B cell (primary cell): ENCODE measurements at places on chromosomes 2 and 18.

DNA sequence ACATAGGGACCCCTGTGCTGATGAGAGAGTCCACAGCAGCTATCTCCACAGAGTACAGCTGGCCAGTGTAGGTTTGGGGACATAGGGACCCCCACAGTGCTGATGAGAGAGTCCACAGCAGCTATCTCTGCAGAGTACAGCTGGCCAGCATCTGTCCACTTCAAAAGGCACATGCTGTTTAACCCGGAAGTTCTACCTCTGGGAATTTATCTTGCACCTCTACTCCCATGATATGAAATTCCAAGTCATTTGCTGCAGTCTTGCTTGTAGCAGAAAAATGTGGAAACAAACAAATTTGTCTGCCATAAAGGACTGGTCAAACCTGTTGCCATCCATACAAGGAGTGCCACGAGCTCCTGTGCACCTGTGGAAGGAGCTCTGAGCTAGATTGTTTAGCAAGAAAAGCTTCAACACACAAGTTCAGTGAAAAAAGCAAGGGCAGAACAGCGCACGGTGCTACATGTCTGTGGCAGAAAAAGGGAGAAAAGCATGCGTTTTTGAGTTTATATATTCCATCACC, 33.1 kb downstream of the LRRFIP1 start:
- no peak overlapping the region for H3K4me3 ChIP-seq
- no peak overlapping the region for H3K27ac ChIP-seq
- peaks cover 14% of the 10 kb centered on the region for H3K4me1 ChIP-seq
- H3K36me3 ChIP-seq, result no peaks in the 10 kb centered on the region
- DNase-seq, result no peak

DNA sequence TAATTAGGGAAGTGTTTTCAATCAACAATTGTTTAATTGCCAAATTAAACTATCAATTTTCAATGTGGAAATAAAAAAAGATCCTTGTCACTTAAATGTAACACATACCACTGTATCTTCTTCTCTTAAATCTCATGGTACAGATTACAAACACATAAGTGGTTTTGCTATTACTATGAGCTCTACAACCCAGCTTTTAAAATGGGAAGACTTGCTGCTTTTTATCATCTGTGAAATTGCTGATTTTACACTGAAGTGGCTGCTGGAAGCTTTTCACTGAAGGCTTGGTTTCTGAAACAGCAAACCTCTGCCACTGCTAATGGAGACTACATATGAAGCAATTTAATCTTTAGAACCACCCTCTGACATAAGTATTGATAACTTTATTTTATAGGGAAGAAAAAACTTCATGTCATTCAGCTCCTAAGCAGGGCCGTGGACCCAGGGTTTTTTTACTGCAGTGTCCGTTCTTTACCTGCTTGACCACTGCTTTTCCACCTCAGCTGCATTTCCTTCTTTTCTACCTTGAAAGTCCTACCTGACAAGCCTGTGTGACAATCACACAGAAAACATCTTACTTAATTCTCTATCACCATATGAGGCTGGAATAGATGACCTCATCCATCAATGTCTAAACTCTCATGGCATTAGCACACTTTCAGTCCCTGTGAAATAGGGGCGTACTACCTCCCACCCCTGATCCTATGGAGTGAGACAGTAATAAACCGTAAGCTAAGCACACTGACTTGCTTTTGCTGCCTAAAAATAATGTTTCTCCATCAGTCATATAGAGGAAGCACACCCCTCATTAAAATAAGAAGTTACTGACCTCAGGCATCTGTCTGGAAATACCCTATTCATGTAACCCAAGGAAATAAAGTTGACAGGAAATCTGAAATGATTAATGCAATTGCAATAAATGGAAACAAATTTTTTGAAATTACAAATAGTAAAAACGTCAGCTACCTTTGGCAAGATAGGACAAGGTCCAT, 19.2 kb upstream of the SLC8A1 start:
- H3K27me3 ChIP-seq, result no peaks in the 10 kb centered on the region
- H3K4me3 ChIP-seq, result no peak overlapping the region
- no peak overlapping the region for H3K27ac ChIP-seq
- H3K4me1 ChIP-seq, result no peaks in the 10 kb centered on the region
- DNase-seq, result no peak
- H3K36me3 ChIP-seq, result no peaks in the 10 kb centered on the region

DNA sequence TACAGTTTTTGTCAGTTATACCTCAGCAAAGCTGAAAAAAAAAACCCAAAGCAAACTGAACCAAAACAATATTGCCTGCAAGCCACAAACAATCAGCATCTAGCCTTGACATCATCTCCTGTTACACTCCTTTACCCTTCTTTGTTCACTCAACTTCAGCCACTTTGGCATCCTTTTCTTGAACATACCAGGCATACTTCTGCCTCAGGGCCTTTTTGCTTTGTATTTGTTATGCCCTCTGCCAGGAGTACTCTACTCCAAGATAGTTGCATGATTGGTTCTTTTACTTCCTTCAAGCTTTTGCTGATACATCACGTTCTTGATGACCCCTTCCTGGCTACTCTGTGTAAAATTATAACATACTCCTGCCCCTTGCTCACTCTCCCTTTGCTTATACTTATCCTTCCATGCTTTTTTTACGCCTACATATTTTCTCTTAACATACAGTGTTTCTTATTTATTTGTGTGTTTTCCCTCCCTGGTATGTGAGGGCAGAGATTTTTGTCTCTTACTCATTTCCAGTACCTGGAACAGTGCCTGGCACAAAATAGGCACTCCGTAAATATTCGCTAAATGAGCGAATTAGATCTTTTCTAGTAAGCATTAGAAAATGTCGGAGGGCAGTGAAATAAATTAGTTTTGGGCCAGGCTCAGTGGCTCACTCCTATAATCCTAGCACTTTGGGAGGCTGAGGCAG, 12.7 kb downstream of the ABI2 start:
- no peaks in the 10 kb centered on the region for H3K36me3 ChIP-seq
- H3K27ac ChIP-seq, result no peak overlapping the region
- no peaks in the 10 kb centered on the region for H3K4me1 ChIP-seq

DNA sequence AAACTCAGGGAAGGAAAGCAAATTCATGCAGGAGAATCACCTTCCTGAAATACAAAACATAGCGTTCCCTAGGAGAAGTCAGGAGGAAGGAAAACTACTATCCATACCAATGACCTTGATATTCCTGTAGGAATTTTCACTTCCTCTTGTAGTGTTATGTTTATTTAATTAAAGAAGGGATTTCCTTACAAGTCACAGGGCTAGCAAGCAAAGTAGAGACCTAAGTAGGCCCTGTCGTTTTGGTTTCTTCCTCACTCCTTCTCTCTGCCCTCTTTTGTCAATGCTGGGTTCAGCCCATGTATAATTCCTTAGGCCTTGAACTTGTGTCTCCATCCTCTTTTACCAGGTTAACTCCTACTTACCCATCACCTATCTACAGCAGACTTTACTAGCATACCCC, 435.2 kb upstream of the LRATD1 start:
- H3K27ac ChIP-seq, result no peak overlapping the region
- DNase-seq, result no peak
- no peak overlapping the region for H3K4me3 ChIP-seq
- H3K4me1 ChIP-seq, result no peaks in the 10 kb centered on the region
- no peaks in the 10 kb centered on the region for H3K36me3 ChIP-seq

DNA sequence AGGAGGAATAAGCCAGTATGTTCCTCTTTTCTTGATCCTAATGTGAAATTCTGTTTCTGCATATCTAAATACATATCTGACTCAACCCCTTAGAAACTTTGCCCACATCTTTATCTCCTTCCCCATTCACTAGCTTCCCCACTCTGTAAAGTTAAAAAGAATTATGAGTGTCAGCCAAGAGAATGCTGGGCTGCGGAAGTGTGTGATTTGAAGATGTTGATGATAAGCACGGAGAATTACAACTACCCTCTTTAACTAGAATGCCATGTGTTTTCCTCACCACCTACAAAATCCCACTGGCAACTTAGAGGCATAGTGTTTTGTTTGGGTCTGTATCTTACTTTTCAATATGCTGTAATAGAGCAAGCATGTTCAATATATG, 490.4 kb upstream of the FANCL start:
- no peak overlapping the region for H3K27ac ChIP-seq
- no peaks in the 10 kb centered on the region for H3K36me3 ChIP-seq
- H3K4me3 ChIP-seq, result no peak overlapping the region

DNA sequence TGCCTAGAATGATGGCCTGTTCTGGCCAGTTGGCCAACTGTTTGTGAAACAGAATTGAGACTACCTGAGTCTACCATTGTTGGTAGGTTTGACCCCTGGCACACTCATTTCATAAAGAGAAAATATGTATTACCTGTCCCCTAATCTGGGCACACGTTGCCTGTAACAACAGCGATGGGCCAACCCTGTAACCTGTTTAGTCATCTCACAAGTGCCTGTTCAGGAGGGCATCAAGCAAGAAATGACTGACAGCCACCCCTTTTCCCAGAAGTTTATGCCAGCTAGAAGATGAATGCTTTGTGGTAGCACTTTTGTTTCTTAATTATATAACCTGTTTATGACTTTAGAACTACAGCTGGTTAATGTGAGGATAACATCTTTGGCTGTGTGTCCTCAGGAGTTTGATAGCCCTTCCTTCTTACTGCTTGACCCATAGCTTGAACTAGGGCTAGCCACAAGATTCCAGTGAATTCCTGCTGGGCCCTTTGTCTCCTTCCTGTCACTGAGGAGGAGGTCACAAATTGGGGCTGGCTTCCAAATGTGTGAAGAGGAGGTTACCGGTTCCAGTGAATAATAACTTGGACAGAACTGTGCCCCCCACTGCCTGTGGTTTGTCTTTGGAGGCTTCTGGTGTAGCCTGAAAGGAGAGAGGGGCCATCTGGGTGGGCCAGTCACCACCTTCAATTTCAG, 273.9 kb upstream of the EPAS1 start:
- no peak overlapping the region for H3K4me3 ChIP-seq
- H3K27ac ChIP-seq, result no peak overlapping the region
- no peak for DNase-seq
- H3K27me3 ChIP-seq, result no peaks in the 10 kb centered on the region
- peaks cover 42% of the 10 kb centered on the region for H3K36me3 ChIP-seq

- H3K27me3 ChIP-seq, result no peaks in the 10 kb centered on the region
- DNase-seq, result no peak
- H3K36me3 ChIP-seq, result peaks cover 3% of the 10 kb centered on the region
- no peak overlapping the region for H3K4me3 ChIP-seq
Observed at GRCh38 chr2:17757321-17757720, 3.4 kb downstream of the GEN1 start.

DNA sequence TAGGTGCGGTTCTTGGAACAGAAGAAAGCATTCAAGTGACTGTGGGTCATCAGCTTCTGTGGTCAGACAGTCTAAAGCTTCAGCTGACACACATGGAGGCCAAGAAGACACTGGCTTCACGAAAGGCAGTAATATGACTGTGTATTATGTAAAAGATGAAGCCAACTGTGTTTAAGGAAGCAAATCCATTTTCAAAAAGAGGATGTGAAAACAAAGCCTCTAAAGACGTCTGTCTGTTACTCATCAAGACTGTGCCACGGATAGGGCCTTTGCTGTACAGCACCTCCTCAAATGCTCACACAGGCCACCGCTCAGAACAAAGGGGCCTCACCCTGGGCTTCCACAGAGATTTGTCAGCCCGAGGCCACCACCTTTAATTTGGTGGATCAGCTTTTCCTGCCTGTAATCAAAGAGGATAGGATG, 21.1 kb upstream of the TMEM163 start:
- DNase-seq, result peak; percentile 91
- H3K27ac ChIP-seq, result peak overlapping the region; percentile 90
- peak overlapping the region; percentile 46 for H3K4me3 ChIP-seq
- H3K27me3 ChIP-seq, result no peaks in the 10 kb centered on the region
- H3K36me3 ChIP-seq, result no peaks in the 10 kb centered on the region

GRCh38 chr2:179022685-179023084, 27.3 kb downstream of the CCDC141 start:
- H3K4me3 ChIP-seq, result no peak overlapping the region
- DNase-seq, result no peak
- H3K36me3 ChIP-seq, result no peaks in the 10 kb centered on the region
- no peaks in the 10 kb centered on the region for H3K27me3 ChIP-seq
- H3K27ac ChIP-seq, result peak overlapping the region; percentile 35

DNA sequence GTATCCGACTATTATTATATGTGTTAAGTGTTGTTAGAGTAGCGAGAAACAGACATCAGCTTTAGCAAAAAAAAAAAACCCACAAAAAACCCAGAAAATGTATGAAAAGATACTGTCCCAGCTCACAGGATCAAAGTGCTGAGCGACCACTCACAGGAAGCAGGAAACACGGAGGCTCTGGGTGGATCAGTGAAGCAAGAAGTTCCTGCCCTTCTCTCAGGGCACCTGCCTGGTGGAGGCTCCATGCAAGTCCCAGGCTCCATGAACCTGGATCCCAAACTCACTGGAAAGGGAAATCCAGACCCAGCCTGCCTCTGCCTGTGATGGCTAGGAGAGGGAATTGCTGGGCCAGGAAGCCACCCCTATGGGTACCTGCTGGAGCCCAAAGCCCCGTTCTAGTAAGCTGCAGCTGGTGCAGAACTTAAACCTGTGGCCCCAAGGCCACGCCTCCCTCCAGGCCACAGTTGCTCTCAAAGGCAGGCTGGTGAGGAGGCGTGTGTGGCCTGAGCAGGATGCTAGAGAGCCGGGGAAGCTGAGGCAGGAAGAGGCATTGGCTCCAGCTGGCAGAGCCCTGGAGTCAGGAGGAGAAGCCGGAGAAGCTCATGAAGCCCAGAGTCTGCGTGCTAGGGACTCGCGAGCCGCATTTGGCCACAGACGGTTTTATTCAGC, 63.5 kb upstream of the TAF1B start:
- H3K27me3 ChIP-seq, result no peaks in the 10 kb centered on the region
- no peak overlapping the region for H3K4me3 ChIP-seq
- no peaks in the 10 kb centered on the region for H3K36me3 ChIP-seq
- peaks cover 12% of the 10 kb centered on the region for H3K4me1 ChIP-seq
- no peak overlapping the region for H3K27ac ChIP-seq

- no peaks in the 10 kb centered on the region for H3K27me3 ChIP-seq
- no peak overlapping the region for H3K4me3 ChIP-seq
- no peaks in the 10 kb centered on the region for H3K4me1 ChIP-seq
- H3K27ac ChIP-seq, result no peak overlapping the region
Observed at GRCh38 chr2:182248362-182248761, 178.5 kb downstream of the PDE1A start.

GRCh38 chr2:16553226-16553625, 112.4 kb downstream of the CYRIA start:
- peaks cover 65% of the 10 kb centered on the region for H3K36me3 ChIP-seq
- peak; percentile 47 for DNase-seq
- no peak overlapping the region for H3K27ac ChIP-seq
- no peaks in the 10 kb centered on the region for H3K4me1 ChIP-seq
- no peak overlapping the region for H3K4me3 ChIP-seq

DNA sequence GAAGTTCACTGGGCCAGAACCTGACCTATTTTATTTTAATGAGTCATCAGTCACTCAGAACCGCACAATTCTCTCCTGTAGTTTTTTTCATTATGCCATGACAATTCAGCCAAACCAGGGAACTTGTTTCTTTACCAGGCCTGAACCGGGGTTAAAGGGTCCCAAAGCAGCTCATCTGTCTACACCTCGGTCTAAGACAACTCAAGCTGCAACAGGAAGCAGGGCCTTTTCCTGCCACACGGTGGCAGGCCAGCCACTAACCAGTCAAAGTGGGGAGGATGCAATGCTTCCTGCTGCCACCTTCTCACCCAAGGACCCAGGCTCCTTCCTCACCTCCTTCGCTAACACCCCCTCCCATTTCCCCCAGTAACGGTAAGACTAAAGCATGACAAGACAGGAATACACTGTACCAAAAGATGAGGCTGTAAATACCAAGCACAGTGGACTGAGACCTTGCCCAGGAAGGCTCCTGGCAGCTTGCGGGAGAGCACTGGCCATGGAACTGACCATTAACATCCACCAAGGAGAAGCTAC, 56.7 kb upstream of the ACKR3 start:
- no peak overlapping the region for H3K4me3 ChIP-seq
- no peaks in the 10 kb centered on the region for H3K36me3 ChIP-seq
- peak; percentile 80 for DNase-seq
- H3K4me1 ChIP-seq, result peaks cover 13% of the 10 kb centered on the region

- DNase-seq, result peak; percentile 36
- no peaks in the 10 kb centered on the region for H3K27me3 ChIP-seq
- H3K4me3 ChIP-seq, result no peak overlapping the region
- peaks cover 14% of the 10 kb centered on the region for H3K4me1 ChIP-seq
Observed at GRCh38 chr18:63078471-63078870, 241.1 kb downstream of the BCL2 start.
